Bone marrow (tissue), 2 donors: ENCODE measurements at places on chromosomes 1 and 21.

DNA sequence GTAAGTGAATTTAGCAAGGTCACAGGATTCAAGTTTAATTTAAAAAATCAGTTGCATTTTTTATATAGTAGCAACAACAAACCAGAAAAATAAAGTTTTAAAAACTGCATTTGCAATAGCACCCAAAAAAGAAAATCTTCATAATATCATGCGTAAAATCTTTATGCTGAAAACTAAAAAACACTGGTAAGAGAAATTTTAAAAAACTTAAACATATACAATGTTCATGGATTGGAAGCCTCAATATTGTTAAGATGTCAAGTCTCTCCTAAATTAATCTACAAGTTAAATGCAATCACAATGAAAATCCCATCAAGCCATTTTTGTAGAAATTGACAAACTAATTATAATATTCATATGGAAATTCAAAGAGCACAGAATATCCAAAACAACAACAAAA is 65.6 kb downstream of the ENAH start:
- no peak for DNase-seq

DNA sequence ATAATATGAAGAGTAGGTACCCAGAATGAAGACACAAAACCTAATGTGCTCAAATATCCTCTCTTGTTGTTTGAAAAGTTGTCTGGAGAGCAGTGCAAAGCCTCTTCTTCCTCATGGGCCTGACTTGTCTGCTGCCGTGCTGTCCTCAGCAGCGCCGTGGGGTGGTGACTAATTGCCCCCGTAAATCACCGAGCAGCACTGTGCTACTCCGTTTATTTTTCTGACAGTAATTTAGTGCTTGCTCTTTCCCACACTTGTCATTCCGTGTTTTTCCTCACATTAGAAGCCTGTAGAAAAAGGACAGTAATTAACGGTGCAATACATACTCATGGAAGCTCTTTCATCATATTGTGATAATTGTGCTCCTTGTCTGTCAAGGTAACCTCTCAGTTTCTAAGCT is 114.8 kb upstream of the BARHL2 start:
- DNase-seq, result no peak

- no peak for DNase-seq
These were observed 4.7 kb upstream of the SLC1A7 start for GRCh38 chr1:53147174-53147573.

- no peak for DNase-seq
These were observed 38.8 kb upstream of the SRSF10 start for GRCh38 chr1:24018611-24019580.

DNA sequence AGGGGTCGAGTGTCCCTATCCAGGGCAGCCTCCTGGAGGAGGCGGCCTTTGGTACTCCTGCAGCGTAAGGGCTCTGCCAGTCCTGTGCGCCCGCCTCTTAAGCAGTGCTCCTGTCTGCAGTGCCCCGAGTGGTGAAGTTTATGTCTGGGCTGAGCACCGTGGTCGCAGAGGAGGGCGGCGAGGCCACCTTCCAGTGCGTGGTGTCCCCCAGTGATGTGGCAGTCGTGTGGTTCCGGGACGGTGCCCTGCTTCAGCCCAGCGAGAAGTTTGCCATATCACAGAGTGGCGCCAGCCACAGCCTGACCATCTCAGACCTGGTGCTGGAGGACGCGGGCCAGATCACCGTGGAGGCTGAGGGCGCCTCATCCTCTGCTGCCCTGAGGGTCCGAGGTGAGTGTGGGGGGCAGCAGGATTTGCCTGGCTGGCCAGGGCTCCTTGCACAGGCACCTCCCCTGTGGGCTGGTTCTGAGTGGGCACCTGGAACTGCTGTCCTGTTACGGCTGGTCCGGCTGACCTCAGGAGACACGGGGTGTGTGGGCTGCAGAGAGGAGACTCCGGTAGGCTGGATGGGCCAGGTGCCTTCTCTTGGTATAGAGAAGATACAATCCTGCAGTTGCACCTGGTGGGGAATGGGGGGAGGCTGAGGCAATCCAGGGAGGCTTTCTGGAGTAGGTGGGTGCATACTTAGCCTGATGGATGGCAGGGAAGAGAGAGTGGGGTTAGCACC is 66.8 kb downstream of the OBSCN start:
- no peak for DNase-seq

GRCh38 chr1:155698382-155699038 is 9.6 kb downstream of the DAP3 start:
- DNase-seq, result no peak

DNA sequence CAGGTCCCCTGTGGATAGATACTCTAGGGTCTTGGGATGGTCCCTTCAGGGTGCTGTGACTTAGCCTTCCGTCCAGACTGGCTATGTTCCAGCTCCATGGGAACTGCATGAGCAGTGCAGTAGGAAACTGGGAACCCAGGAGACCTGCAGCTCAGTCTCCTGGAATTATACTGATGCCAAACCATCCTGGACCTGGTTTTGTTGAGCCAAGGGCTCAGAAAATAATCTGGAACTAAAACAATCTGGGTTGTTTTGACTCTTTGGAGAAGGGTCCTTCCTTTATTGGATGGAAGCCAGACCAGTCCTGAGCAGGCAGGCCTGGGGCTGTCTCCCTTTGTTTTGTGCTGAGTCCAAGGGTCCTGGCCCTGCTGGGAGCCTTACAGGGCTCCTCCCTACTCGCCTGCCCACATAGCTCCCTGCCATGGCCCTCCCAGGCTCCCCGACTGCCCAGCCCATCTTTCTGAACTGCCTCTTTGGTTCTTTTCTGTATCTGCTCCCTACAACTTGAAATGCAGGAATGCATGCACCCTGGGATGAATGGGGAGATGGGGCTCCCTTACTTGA is 1.2 kb downstream of the IPO13 start:
- DNase-seq, result no peak

- DNase-seq, result no peak
These were observed 10.8 kb downstream of the BLACAT1 start for GRCh38 chr1:205444931-205445645.

DNA sequence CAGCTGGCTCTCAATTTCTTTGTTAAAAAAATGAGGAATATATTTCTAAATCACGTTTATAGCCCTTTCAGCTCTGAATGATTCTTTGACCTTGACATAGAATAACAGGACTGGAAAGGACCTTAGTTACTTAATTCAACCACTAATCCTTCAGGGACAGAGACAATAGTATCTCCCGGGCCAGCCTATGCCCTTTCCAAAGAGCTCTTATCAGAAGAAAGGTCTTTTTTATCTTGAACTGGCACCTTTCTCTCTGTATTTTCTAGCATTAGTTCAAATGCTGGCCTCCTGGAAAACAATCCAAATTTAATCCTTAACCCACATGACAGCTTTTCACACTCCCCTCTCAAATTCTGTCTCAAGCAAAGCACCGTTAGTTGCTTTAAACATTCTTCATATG is 44.8 kb upstream of the FBXO28 start:
- DNase-seq, result no peak

DNA sequence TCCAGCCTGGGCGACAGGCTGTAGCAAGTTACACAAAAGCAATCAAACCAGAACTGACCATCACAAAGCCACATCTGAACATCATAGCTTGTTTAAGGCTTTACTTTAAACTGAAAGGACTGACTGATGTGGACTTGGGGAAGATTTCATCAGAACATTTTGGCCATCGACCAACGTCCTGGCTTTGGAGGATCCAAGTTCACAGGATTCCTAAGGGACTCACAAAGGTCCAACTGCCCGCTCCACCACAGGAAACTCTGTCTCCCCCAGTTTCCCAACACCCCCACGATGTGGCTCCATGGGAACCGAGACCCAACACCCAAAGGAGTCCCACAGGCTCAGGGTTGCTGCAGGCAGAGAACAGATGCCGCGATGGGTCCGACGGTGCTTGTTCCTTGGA is 9.3 kb downstream of the SSU72 start:
- no peak for DNase-seq

GRCh38 chr1:51000160-51000559 is 30.1 kb downstream of the CDKN2C start:
- no peak for DNase-seq

DNA sequence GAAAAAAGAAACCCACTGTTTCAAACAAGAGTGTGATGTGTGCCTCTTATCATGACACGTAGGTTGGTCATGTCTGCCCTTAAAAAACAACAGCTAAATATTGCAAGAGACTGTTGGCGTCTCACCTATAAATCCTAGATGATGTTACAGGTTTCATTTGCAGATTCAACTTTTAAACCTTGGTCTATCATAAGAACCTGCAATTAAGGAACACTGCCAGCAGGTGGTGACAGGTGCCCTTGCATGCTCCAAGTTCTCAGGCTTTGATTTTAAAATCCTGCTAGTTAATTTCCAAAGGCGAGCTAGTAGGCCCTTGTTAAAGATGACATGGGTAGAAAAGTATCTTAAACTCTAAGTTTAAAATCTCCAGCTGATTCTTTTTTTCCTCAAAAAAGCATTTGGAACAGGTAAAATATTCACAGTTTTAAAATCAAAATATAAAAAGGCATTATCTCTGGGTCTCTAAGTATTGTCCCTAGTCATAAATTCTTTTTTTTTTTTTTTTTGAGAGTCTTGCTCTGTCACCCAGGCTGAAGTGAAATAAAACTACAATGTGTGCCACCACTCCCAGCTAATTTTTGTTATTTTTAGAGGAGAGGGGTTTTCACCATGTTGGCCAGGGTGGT is 39.1 kb downstream of the CLSTN1 start:
- no peak for DNase-seq

GRCh38 chr1:172585861-172586260 is 52.9 kb downstream of the SUCO start:
- no peak for DNase-seq

GRCh38 chr21:44962403-44962966 is 22.7 kb downstream of the SLX9 start:
- no peak for DNase-seq

DNA sequence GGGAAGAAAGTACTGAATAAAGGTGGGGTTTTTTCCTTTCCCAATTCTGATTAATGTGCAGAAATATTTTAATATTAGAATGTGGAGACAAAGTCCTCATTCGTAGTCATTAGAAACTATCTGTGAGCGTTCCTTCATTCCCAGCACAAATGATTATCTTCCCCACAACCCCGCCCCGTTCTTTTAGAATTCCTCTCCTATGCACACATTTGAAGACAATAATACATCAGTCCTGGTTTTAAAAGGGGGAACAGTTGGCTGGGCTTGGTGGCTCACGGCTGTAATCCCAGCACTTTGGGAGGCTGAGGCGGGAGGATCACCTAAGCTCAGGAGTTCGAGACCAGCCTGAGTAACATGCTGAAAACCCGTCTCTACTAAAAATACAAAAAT is 876 bp downstream of the ALDH9A1 start:
- no peak for DNase-seq

DNA sequence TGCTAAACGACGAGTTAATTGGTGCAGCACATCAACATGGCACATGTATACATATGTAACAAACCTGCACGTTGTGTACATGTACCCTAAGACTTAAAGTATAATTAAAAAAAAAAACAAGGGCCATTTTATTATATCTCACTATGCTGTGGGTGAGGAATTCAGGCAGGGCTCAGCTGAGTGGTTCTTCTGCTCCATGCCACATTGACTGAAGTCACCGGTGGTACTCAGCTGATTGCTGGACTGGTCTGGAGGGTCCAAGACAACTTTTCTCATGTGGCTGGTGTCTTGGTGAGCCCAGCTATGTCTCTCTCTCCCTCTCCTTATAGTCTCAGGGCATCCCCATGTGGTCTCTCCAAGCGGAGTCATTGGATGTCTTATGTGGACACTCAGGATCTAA is 275.0 kb downstream of the GRIK3 start:
- DNase-seq, result no peak

- no peak for DNase-seq
These were observed 94.2 kb downstream of the ARHGEF10L start for GRCh38 chr1:17633654-17634053.

DNA sequence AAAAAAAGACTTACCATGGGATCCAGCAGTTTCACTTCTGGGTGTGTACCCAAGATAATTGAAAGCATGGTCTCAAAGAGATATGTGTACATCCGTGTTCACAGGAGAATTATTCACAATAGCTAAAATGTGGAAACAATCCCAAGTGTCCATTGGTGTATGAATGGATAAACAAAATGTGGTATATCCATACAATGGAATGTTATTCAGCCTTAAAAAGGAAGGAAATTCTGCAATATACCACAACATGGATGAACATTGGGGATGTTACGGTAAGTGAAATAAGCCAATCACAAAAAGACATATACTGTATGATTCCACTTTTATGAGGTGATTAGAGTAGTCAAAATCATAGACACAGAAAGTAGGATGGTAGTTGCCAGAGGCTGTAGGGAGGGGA is 7.0 kb upstream of the TUT4 start:
- no peak for DNase-seq

GRCh38 chr21:42153746-42154145 is 65.2 kb upstream of the ABCG1 start:
- no peak for DNase-seq

DNA sequence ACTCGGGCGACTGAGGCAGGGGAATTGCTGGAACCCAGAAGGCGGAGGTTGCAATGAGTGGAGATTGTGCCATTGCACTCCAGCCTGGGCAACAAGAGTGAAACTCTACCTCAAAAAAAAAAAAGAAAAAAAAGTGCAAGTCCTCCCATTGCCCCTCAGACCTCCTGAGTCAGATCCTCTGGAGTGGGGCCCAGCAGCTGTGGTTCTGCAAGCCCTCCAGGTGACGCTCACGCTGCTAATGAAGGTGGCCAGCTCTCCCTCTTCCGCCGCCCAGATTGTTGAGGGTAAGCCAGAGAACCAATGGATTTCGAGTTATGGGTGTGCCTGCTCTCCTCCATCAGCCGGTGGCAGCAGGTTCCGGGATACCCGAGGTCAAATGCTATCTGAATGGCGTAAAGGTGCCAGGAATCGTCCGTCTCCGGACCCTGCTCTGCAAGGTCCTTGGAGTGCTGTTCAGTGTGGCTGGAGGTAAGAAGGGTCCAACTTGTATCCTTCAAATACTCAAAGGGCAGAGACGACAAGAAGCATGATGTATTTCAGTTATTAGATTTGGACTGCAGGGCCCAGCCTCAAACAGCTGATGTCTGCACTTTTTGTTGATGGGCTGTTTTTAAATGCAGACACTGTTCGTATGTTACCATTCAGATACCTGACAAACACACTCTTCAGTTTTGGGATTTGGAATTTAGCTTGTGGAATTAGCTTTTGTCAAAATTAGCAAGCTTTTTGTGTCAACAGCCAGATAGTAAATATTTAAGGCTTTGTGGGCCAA is 17.6 kb downstream of the CLCN6 start:
- no peak for DNase-seq

GRCh38 chr1:103496014-103496635 is 29.4 kb upstream of the RNPC3 start:
- DNase-seq, result no peak

GRCh38 chr1:202144402-202145067 is at the start of gene ARL8A:
Gene ARL8A (minus strand): TSS chr1:202144737. CDS start chr1:202144572, 165 bp downstream.
- DNase-seq, result peak; percentile 66
